ENCODE measurements at places on chromosomes 4 and X.

DNA sequence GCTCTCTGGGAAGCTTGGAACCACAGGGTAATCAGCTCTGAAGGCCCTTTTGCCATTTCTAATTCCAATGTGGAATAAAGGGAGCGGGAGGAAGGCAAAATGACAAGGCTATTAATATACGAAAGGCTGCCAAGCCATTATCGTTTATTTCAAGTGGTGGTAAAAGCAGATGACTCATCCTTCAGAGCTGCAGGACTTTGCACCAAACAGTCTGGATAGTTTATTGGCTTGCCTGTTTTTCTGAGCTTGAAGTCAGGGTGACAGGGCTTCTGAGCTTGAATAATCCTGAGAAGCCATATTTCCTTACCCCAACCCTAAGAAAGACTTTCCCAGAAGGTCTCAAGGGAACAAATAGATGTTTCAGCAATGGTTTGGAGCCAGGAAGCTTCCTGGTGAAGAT, 7.7 kb upstream of the GABRE start:
- DNase-seq = no peak

DNA sequence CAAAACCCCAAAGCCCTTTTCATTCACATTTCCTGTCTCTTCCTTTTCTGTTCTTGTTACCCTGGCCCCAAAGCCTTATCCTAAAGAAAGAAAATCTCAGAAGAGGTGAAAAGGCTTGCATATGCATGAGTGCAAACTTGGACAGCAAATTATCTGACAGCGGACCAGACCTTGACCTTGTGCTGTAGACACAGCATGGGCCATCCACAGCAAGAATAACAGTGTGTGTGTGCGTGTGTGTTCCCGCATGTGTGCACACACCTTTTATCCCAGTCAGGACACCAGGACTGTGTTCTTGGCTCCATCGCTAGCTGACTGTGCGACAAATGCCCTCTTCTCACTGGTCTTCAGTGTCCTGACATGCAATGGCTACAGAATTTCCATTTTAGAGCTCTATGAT, 35.3 kb downstream of the ZBTB49 start:
- no peak for DNase-seq

GRCh38 chrX:22397566-22397965, 124.9 kb downstream of the CBLL2 start:
- no peak for DNase-seq

DNA sequence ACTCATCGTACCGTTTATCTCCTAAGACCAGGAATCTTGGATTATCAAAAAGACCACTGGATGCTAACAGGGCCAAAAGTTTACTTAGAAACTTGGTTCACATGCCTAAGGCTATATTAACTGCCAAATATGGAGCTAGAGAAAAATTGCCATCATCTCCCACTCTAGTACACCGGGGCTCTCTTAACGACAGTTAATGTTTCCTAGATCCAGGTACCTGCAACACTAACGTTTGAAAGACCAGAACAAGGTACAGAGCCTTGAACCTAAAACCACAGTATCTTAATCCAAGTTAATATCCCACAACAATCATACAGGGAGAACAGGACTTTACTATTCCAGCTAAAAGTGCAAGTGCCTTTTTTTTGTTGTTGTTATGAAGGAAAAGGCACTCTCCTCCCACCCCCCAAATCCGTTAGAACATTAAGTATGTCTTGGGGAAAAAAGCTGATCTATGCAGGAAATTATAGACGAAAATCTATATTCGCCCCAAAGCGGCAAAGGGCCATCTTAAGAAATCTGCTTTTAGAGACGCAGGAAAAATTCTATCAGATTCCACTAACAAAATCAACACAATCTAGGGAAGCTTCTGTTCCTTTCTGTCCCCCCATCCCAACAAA, 1.3 kb downstream of the G3BP2 start:
- no peak for DNase-seq

DNA sequence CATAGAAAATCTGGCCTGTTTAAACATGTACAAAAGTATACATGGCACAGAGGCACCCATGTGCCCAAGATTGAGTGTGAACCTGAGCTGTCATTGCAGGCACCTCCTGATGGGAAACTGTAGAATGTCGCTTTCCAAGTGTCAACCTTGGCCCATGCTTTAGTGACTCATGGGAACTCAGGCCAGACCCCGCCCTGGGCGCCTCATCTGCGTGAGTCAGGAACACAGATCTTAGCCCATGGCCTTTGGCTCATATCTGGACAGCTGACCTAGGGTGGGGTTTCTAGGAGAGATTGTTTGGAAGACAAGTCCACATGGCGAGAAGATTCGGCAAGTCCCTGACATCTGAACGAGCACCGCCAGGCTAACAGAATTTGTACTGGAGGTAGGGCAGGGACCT, 50.0 kb downstream of the CYTL1 start:
- DNase-seq = peak; percentile 81

DNA sequence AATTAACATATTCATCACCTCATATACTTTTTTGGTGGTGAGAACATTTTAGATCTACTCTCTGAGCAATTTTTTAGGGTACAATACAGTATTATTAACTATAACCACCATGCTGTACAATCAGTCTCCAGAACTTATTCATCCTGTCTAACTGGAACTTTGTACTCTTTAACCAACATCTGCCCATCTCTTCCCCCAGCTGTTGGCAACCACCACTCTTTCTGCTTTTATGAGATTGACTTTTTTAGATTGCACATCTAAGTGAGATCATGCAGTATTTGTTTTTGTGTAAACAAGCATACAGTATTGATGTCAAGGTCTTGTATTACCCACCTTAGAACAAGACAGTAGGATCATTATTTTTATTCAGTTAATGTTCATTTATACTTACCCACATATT, 516.8 kb downstream of the RPA4 start:
- DNase-seq = no peak

GRCh38 chrX:41314881-41315280, 19.1 kb upstream of the DDX3X start:
- DNase-seq = no peak

- peak; percentile 26 for DNase-seq
Observed at GRCh38 chrX:129695937-129696336, 41.2 kb upstream of the APLN start.

DNA sequence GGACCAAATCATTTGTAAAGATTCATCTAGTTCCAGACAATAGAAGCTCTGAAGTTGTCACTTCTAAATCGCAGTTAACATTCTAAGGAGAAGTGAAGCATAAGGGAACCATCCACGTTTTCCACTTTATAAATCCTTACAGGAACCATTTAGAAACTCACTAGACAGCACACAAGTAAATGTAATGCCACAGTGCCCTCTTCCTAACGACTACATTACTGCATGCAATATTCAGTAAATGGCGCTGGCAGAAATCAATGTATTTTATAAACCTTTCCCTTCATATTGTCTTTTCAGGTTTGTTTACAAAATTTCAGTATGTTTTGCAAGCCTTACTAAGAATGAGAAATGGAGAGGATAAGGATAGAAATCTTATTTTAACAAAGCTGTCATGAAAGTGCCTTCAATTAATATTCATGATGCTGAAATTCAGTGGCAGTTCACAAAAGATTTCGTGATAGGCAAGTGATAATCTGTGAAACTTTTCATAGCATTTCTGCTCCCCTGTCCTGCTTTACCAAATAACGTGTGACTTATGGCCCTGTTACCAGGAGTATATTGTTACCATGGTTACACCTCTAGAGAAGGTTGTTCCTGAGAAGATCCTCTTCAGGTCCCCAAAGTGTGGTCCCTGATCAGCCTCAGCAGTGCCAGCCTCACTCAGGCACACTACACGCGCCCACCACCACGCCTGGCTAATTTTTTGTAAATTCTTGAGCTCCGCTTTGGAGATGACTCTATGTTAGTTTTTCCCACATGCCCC, 54.2 kb downstream of the TMA16 start:
- DNase-seq = no peak

DNA sequence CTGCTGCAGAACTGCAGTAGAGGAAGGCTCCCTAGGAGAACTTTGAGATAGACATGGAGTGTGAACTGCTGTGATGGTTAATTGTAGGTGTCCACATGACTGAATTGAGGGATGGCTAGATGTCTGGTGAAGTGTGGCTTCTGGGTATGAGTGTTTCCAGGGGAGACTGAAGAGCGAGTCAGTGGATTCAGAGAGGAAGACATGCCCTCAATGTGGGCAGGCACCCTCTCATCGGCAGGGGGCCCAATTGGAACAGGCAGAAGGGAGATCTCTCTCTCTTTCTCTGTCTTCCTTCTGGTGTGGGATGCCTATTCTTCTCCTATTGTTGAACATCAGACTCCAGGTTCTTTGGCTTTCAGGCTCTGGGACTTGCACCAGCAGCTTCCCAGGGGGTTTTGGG, 304.7 kb upstream of the GATB start:
- DNase-seq = no peak

- DNase-seq = no peak
Observed at GRCh38 chrX:9829308-9830267, 43.4 kb downstream of the SHROOM2 start.

DNA sequence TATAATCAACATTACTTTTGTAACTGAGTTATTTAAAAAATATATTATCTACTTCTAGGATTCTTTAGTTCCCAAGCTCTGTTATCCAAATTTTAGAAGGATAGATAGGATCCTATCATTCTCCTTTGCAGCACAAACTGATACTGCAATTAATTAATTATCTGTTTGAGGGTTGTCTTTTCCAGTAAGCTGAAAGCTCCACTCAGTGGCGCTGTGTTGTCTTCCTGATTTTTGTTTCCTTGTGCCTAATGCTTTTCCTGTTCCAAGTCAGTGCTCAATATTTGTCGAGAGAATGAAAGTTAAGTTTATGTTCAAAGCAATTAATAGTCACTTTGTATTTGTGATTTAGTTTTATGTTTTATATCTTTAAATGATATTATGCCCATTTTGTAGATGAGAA, 107.4 kb upstream of the ANK2 start:
- no peak for DNase-seq

GRCh38 chr4:80090090-80090489, 17.1 kb upstream of the ANTXR2 start:
- no peak for DNase-seq

GRCh38 chr4:173735049-173735448, 205.0 kb upstream of the HAND2 start:
- DNase-seq = no peak

GRCh38 chr4:39947417-39947816, 30.3 kb downstream of the PDS5A start:
- no peak for DNase-seq

DNA sequence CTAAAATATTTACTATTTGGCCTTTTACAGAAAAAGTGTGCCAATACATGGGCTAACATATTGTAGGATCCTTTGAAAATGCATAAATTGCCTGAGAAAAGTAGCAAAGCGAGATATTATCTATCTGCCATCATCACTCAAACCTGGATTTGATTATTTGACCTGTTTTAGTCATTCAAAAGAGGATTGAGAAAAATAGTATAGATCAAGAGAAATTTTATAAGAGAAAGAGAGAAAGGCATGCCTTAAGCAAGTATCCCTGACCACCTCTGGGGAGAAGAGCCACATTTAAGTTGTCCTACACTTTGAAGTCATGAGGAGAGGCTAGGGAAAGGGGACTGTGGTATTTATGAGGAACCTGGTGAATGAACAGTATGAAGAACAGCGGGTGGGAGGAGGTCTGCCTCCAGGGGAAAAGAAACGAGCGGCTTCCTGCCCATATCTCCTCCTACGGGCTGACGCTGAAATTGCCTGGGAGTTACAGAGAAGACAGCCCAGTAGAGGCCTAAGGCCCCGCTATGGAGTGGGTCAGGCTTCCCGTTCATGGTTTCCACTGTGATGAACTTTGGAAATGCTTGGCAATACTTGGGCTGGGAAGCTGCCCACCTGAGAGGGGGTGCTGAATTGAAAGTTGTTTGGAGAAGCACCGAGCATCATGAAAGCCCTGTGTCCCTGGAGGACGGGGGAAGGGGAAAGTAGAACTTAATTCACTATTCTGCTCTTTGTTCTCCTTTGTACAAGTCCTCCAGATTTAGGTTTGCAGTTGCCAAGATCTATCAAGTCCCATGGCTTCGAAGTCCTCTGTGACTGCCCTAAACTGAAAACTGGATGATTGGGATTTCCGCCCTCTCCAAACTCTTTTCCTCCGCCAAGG, 106.9 kb upstream of the ACSL4 start:
- DNase-seq = no peak

DNA sequence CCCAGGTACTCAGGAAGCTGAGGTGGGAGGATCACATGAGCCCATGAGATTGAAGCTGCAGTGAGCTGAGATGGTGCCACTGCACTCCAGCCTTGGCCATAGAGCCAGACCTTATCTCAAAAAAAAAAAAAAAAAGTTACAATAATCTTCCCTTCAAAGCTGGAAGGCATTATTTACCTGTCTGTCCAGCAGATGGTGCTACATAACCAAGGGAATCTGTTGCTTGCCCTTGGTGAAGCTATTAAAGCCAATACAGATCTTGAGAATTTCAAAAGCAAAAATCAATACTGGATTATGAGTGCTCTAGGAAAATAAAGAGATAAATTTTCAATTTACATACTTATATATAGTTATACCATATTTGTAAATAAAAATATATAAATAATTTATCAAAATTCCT, 25.9 kb downstream of the PKD2 start:
- no peak for DNase-seq

DNA sequence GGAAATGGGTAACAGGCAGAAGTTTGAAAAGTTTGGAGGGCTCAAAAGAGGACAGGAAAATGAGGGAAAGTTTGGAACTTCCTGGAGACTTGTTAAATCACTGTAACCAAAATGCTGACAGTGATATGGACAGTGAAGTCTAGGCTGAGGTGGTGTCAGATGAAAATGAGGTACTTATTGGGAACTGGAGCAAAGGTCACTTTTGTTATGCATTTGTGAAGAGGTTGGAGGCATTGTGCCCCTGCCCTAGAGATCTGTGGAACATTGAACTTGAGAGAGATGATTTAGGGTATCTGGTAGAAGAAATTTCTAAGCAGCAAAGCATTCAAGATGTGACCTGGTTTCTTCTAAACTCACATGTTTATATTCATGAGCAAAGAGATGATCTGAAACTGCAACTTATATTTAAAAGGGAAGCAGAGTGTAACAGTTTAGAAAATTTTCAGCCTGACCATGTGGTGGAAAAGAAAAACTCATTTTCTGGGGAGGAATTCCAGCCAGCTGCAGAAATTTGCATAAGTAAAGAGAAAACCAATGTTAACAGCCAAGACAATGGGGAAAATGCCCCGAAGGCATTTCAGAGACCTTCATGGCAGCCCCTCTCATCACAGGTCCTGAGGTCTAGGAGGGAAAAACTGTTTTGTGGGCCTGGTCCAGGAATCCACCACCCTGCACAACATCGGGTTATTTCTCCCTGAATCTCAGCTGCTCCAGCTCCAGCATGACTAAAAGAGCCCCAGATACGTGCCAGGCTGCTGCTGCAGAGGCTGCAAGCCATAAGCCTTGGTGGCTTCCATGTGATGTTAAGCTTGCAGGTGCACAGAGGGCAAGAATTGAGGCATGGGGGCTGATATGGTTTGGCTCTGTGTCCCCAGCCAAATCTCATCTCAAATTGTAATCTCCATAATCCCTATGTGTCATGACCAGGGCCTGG, 632.5 kb upstream of the GNPDA2 start:
- DNase-seq = no peak

All from coronary artery (tissue), 2 donors.